ENCODE measurements at places on chromosomes 13 and 19.

- peak; percentile 40 for DNase-seq
Measured at GRCh38 chr19:18440415-18440877, 2.5 kb upstream of the ISYNA1 start.

- peak; percentile 82 for DNase-seq
Measured at GRCh38 chr19:11560404-11561051, 1.5 kb upstream of the ELOF1 start.

GRCh38 chr19:33676999-33677665, 55.4 kb downstream of the CHST8 start:
- no peak for DNase-seq

DNA sequence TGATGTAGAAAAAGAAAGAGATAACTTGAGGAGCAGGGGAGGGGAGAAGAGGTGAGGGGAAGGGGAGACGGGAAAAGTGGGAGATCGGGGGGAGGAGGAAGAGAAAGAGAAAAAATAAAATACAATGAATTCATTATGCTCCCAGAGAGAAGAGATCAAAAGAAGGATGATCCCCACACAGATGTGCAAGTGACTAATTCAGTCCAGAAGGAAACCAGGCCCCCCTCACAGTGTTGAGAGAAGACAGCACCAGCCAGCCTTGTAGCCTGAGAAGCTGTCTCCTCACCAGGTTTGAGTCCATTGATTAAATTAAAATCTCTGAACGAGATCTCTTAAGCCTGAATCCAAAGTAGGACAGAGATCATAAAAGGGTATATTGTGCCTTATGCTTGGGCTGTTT, 333.7 kb upstream of the NBEA start:
- DNase-seq = no peak

DNA sequence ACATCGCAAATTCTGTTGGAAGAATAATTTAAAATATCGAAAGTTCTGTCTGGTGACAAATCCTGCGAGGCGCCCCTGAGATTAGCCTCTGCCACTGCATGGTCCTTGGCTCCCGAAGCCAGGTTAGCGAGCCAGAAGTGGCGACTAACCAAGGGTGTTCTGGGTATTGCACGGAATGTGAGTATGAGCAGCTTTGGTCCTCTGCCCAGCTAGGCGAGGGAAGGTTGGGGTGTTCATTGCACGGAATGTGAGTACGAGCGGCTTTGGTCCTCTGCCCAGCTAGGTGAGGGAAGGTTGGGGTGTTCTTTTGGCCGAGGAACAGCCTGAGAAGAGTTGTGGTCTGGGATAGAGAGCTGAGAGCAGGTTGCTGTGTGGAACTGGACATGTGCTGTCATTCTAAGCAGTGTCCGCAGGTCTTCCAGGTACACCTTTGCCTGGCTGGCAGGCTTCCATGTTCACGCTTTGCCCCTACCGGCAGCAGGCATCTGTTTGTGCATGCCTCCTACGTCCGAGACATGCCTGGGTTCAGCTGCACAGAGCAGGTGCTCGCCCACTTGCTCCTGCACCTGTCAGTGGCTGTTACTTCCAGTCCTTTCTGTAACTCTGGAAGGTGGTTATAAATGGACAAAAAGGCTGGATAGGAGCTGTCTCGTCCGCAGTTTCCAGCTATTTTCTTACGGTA, 18.3 kb upstream of the TEX29 start:
- DNase-seq = no peak

- DNase-seq = no peak
Measured at GRCh38 chr13:58955546-58956385, 1208.0 kb downstream of the DIAPH3 start.

DNA sequence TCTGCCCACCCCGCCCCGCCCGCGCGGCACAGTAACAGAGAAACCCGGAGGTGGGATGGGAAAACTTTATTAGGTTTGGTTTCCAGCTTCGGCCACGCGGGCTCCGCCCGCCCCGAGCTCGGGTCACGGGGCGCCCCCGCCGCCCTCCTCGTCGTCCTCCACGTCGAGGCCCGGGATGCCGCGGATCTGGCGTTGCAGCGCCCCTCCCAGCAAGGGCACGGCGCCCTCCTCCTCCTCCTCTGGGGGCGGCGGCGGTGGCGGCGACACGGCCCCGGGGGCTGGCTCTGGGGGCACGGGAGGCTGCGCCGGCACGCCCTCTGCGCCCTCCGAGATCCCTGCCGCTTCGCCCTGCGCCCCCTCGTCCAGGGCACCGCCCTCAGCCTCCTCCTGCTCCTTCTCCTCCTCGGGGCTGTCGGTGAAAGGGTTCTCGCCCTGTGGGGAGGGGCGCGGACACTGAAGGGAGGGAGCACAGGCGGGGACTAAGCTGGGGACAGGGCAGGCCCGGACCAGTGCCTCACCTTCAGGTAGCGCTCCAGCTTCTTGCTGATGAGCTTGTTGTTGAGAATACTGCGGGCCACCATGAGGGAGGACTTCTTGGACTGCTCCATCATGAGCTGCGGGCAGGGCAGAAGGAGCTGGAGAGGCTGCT, 536 bp upstream of the AKAP8 start:
- DNase-seq = peak; percentile 58

GRCh38 chr13:40583738-40584137, 82.7 kb downstream of the FOXO1 start:
- no peak for DNase-seq

- no peak for DNase-seq
Measured at GRCh38 chr13:106786006-106786563, 218.1 kb upstream of the ARGLU1 start.

- DNase-seq = no peak
Measured at GRCh38 chr19:55368701-55369563, 1.3 kb downstream of the IL11 start.
